Tibial nerve (tissue), 4 donors: ENCODE measurements at places on chromosomes 12 and 14. TPM values are rescaled to one million over a fixed set of nuclear protein-coding genes. Genes with fewer than 3 reads are reported as not detected.

OR10G2 gene
- not detected for total RNA-seq

TAS2R31 gene
- 10.3 TPM for total RNA-seq

SERPINA3 gene
- 243 TPM for total RNA-seq

VRTN gene
- not detected for total RNA-seq

TM9SF1 gene
- 46.8 TPM for total RNA-seq

FOXN4 gene
- not detected for total RNA-seq

SLC5A8 gene
- total RNA-seq: not detected

ZCCHC8 gene
- total RNA-seq: 22.2 TPM

HOXC9 gene
- 6.7 TPM for total RNA-seq

RNASE3 gene
- total RNA-seq: not detected

BIN2 gene
- 2.8 TPM for total RNA-seq

PYM1 gene
- total RNA-seq: 53.4 TPM

ACOT4 gene
- total RNA-seq: 0.63 TPM

CTSG gene
- not detected for total RNA-seq
